Neural crest cell (in vitro differentiated cells): ENCODE measurements at places on chromosomes 6 and 20. TPM values are rescaled to one million over a fixed set of nuclear protein-coding genes. Genes with fewer than 3 reads are reported as not detected.

Gene RSPO3
- total RNA-seq: not detected in 2 replicates

Gene FGD2
- not detected in 2 replicates for total RNA-seq

Gene COL20A1
- 8.9 and 10.2 TPM in 2 replicates for total RNA-seq

Gene SLC22A2
- total RNA-seq: not detected in 2 replicates

Gene CRISP1
- total RNA-seq: not detected in 2 replicates

Gene LST1
- not detected in 2 replicates for total RNA-seq

Gene SYCP2
- total RNA-seq: 1.9 and 2.3 TPM in 2 replicates

Gene ULBP3
- 16.4 and 17.5 TPM in 2 replicates for total RNA-seq

DNA sequence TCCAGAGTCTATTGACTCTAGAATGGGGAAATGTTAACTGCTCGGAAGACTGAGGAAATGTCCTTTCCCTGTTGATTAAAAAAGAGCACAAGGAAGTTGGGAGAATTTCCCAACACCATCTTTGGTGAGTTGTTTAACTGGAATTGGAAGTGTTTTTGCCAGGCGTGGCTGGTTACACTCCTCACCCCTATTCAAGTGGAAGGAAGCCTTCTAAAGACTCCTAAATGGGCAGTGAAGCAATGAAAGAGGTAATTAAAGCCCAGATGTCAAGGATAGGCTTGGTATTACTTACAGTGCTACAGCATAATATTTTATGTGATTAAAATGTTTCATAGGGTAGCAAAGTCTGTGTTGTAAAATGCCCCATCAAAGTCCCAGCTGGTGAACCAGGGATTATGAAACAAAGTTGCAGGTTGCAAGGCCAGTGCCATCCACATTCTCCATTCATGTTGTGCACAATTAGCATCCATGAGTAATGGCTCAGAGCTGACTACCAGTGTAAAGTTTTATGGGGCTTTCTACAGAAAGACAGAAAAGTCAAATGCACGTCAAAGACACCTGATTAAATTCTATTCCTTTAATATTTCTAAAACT is 52.6 kb downstream of the BTBD3 start:
- no peak overlapping the region for H3K27ac ChIP-seq
- H3K36me3 ChIP-seq: no peaks in the 10 kb centered on the region
- no peak for DNase-seq
- no peaks in the 10 kb centered on the region for H3K4me1 ChIP-seq
- H3K27me3 ChIP-seq: no peaks in the 10 kb centered on the region

- no peaks in the 10 kb centered on the region for H3K36me3 ChIP-seq
- DNase-seq: no peak
- H3K4me3 ChIP-seq: no peak overlapping the region
These were observed 183.4 kb upstream of the FBXL4 start for GRCh38 chr6:99130897-99131873.

DNA sequence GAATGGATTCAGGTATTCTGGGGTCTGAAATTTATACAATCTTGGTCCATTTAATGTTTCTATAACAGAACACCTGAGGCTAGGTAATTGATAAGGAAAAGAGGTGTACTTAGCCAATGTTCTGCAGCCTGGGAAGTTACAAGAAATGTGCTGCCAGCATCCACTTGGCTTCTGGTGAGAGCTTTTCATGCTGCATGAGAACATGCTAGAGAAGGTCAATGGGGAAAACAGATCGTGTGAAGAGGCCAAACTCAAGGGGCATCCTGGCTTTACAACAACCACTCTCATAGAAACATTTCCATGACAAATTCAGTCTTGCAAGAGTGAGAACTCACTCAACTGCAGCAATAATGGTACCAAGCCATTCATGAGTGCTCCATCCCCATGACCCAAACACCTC is 16.8 kb downstream of the IL22RA2 start:
- no peak overlapping the region for H3K4me3 ChIP-seq
- H3K4me1 ChIP-seq: no peaks in the 10 kb centered on the region
- no peak for DNase-seq
- no peak overlapping the region for H3K27ac ChIP-seq

GRCh38 chr6:125748406-125749172 is 843 bp upstream of the HEY2 start:
- no peaks in the 10 kb centered on the region for H3K36me3 ChIP-seq
- H3K4me1 ChIP-seq: peaks cover 50% of the 10 kb centered on the region
- H3K27me3 ChIP-seq: peaks cover 89% of the 10 kb centered on the region

DNA sequence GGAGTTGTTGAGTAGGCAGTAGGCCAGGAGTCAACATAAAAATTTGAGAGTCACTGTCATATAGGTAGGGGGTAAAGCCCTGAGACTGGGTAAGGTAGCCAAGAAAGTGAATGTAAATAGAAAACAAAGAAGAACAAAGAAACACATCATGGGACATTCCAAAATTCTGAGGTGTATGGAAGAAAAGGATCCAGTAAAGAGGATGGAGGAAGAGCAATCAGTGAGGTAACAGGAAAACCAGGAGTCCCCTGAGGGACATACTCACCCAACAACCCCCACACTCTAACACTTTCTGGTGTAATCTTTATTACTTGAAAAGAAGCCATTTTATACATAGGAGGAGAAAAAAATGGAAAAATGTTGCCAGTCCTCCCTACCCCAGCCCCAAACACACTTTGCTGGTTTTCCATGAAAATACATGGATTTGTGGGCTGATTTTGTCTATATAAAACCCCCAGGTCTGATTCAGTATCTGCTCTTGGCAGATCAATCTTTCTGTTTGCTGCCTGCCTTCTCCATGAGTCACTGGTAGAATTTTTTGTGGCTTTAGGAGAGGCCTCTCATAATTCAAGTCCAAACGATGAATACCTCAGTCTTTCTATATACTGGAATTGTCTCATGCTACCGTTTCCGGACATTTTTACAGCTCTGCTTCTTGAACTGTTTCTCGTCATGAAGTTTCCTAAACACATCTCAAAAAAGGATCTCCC is 271.4 kb upstream of the MAN1A1 start:
- H3K27me3 ChIP-seq: no peaks in the 10 kb centered on the region
- H3K27ac ChIP-seq: no peak overlapping the region
- H3K4me1 ChIP-seq: peaks cover 20% of the 10 kb centered on the region
- no peak overlapping the region for H3K4me3 ChIP-seq
- DNase-seq: no peak

DNA sequence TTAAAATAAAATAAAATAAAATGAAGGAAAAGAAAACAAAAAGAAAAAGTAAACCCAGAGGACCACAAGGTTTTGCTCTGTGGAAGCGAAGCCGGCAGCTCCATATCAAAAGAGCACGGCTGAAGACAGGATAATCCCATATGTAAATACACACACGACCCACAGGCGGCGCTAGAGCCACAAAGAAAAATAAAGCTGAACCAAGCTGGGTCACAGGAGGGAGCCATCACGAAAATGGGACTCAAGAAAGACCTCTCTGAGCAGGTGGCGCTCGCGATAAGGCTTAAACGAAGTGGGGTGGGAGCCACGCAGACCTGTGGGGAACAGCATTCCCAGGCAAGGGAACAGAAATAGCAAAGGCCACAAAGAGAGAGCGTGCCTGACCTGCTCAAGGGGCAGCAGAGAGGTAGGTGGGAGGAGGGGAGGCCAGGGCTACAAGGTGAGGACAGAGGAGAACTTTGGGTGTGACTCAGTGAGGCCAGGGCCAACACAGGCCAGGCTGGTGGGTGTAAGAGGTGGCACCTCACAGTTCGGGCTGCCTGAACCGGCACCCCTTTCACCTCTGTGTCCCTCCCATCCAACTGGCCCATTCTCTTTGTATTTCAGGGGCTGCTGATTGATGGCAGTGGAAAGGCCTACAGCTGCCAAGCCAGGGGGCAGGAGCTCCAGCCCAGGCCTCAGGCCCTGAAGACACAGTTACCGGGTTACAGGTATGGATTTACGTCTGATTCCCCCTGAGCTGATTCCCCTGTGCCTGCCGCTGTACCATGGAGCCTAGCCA is 26.0 kb downstream of the PTGIS start:
- H3K27ac ChIP-seq: no peak overlapping the region
- H3K4me1 ChIP-seq: peaks cover 14% of the 10 kb centered on the region
- H3K36me3 ChIP-seq: peaks cover 15% of the 10 kb centered on the region
- DNase-seq: peak; percentile 64
- no peaks in the 10 kb centered on the region for H3K27me3 ChIP-seq

GRCh38 chr6:5287205-5287965 is 26.1 kb downstream of the FARS2 start:
- H3K27me3 ChIP-seq: no peaks in the 10 kb centered on the region
- H3K4me3 ChIP-seq: no peak overlapping the region
- H3K36me3 ChIP-seq: peaks cover 4% of the 10 kb centered on the region
- peaks cover 13% of the 10 kb centered on the region for H3K4me1 ChIP-seq
- peak overlapping the region; percentile 44 for H3K27ac ChIP-seq
- no peak for DNase-seq

- no peak for DNase-seq
- peaks cover 13% of the 10 kb centered on the region for H3K36me3 ChIP-seq
- H3K4me3 ChIP-seq: no peak overlapping the region
These were observed 6.9 kb downstream of the PSMF1 start for GRCh38 chr20:1125277-1125676.

DNA sequence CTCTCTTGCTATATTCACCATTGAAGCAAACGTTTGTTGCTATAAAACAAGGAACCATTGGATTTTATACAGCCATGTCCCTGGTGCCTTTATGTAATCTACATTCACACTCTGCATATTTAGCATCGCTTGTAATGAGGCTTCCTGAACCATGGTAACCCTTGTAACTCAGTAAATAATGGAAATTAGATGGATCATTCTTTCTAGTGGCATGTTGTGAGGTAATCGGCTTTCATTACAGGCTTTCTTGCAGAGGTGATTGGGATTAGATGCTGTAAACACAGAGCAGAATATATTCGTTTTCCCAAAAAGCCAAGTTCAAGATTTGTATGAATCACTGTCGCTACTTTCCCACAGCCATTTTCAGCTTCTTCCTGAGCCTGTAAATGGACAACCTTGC is 36.1 kb downstream of the SMPDL3A start:
- H3K36me3 ChIP-seq: peaks cover 13% of the 10 kb centered on the region
- DNase-seq: no peak
- no peaks in the 10 kb centered on the region for H3K27me3 ChIP-seq

- no peak overlapping the region for H3K27ac ChIP-seq
- DNase-seq: peak; percentile 65
- no peaks in the 10 kb centered on the region for H3K36me3 ChIP-seq
- peaks cover 32% of the 10 kb centered on the region for H3K4me1 ChIP-seq
- peak overlapping the region; percentile 65 for H3K4me3 ChIP-seq
- H3K27me3 ChIP-seq: peaks cover 31% of the 10 kb centered on the region
These were observed 2.2 kb downstream of the NOL4L start for GRCh38 chr20:32582659-32583580.

DNA sequence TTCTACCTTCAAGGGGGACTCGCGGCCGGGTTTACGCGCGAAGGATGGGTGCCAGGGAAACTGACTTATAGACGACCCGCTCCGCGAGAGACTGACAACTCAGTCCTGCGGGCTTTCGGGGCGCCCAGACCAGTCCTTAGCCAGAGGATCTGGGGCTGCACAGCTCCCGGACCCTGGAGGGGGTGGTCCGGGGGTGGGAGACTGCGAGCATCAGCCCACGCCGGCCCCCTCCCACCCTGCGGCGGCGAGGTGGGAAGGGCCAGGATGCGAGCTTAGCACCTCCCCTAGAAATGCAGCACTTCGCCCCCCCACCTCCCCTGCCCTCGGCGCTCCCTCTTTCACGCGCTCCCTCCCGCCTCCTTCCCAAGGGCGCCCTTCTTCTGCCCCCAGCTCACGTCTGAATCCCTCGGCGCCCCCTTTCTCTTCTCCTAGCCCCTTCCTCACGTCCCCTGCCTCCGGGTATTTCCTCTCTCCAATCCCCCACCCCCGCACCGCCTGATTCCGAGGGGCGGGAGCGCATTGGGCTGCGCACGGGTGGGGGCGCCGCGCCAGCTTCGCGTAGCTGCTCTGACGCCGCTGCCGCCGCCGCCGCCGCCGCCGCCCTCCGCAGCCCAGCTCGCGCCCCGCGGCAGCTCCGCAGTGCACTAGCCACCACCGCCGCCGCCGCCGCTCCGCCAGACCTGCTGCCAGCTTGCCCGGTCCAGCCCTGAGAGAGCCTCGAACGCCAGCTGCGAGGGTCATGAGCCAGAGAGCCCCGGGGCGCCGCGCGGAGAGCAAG is at the start of gene SLC32A1:
Gene SLC32A1, plus strand, starts transcription at position 639 of the 778 bp plus-strand sequence. CDS start 239 bp downstream, outside the sequence.
- no peaks in the 10 kb centered on the region for H3K36me3 ChIP-seq
- peaks cover 100% of the 10 kb centered on the region for H3K27me3 ChIP-seq
- no peak for DNase-seq
- H3K4me1 ChIP-seq: peaks cover 42% of the 10 kb centered on the region

GRCh38 chr6:151338651-151339200 is 52.6 kb downstream of the ZBTB2 start:
- peaks cover 29% of the 10 kb centered on the region for H3K4me1 ChIP-seq
- peaks cover 6% of the 10 kb centered on the region for H3K36me3 ChIP-seq
- no peaks in the 10 kb centered on the region for H3K27me3 ChIP-seq
- peak overlapping the region; percentile 17 for H3K27ac ChIP-seq

DNA sequence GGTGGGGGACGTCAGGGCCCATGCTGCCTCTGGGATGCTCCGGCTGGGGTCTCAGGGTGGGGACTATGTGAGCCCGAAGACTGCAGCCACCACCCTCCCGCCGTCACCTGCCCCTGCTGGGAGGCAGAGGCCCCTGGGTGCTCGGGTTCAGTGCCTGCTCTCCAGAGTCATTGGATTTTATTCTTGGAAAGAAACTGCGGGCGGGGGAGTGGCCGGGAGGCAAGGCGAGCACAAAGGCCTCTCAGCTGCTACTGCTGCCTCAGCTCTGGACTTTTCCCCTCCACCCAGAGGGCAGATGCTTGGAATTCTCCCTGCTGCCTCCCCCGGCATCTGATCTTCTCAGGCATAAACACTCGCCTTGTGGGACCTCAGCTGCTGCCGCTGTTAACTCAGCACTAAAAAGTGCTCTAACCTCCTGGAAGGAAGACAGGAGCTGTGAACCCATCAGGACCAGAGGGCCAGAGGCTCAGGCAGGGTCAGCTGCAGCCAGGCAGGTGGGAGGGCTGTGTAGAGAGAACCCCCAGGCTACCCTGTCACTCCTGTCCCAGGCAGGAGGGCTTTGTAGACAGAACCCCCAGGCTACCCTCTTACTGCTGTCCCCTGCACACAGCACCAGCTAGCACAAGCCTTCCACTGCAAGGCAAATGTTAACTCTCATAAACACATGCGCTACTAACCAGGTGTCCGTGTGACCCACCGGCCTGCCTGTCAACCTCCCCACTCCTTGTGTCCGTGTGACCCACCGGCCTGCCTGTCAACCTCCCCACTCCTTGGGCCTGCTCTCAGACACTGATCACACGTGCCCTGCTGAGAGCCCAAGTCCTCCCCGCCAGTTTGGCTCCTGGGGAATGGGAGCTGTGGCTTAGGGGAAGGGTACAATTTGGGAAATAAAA is 9.4 kb upstream of the FRMD1 start:
- peak; percentile 36 for DNase-seq
- no peak overlapping the region for H3K4me3 ChIP-seq
- no peaks in the 10 kb centered on the region for H3K27me3 ChIP-seq
- no peaks in the 10 kb centered on the region for H3K36me3 ChIP-seq

GRCh38 chr6:169622618-169623017 is 79.2 kb downstream of the WDR27 start:
- DNase-seq: no peak
- no peaks in the 10 kb centered on the region for H3K27me3 ChIP-seq

GRCh38 chr6:139577763-139578604 is 203.5 kb upstream of the CITED2 start:
- no peak overlapping the region for H3K4me3 ChIP-seq
- H3K27ac ChIP-seq: peak overlapping the region; percentile 13

- no peaks in the 10 kb centered on the region for H3K36me3 ChIP-seq
- H3K4me1 ChIP-seq: peaks cover 28% of the 10 kb centered on the region
- H3K27ac ChIP-seq: no peak overlapping the region
- no peaks in the 10 kb centered on the region for H3K27me3 ChIP-seq
- H3K4me3 ChIP-seq: no peak overlapping the region
These were observed 108.2 kb downstream of the KIF6 start for GRCh38 chr6:39617026-39617425.

GRCh38 chr6:300026-300425 is 7.7 kb downstream of the DUSP22 start:
- DNase-seq: no peak
- H3K4me1 ChIP-seq: peaks cover 13% of the 10 kb centered on the region
- H3K4me3 ChIP-seq: no peak overlapping the region
- H3K36me3 ChIP-seq: no peaks in the 10 kb centered on the region
- no peak overlapping the region for H3K27ac ChIP-seq
- no peaks in the 10 kb centered on the region for H3K27me3 ChIP-seq
